ENCODE measurements at places on chromosomes 6 and 20. TPM values are rescaled to one million over a fixed set of nuclear protein-coding genes. Genes with fewer than 3 reads are reported as not detected.

- no peaks in the 10 kb centered on the region for H3K36me3 ChIP-seq
- H3K27me3 ChIP-seq: no peaks in the 10 kb centered on the region
- H3K4me3 ChIP-seq: no peak overlapping the region
- H3K4me1 ChIP-seq: no peaks in the 10 kb centered on the region
- H3K27ac ChIP-seq: no peak overlapping the region
Measured at GRCh38 chr6:93779086-93779841, 359.9 kb upstream of the EPHA7 start.

GRCh38 chr20:4217349-4217841 lies 202.0 kb upstream of the RNF24 start:
- H3K27ac ChIP-seq: no peak overlapping the region
- H3K4me1 ChIP-seq: no peaks in the 10 kb centered on the region
- no peak for DNase-seq
- H3K27me3 ChIP-seq: peaks cover 7% of the 10 kb centered on the region
- no peak overlapping the region for H3K4me3 ChIP-seq

DNA sequence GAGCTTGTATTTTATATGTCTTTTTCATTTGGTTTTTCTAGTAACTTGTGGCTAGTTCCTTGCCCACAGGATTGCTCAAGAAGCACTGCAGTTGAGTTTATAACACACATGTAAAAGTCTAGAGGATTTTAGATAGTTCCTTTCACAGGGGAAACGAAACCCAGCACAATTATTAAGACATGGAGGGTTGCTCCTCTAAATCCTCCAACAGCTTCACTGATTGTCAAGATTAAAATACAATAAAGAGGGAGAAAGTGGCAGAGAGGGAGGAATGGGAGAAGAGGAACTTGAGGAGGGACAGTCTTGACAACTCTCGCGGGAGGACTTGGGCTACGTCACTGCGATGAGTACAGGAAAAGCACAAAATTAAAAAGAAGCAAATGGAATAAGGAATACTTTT lies 9.7 kb upstream of the TBC1D7 start:
- no peaks in the 10 kb centered on the region for H3K36me3 ChIP-seq
- no peak for DNase-seq
- no peak overlapping the region for H3K4me3 ChIP-seq
- H3K4me1 ChIP-seq: no peaks in the 10 kb centered on the region
- no peak overlapping the region for H3K27ac ChIP-seq

DNA sequence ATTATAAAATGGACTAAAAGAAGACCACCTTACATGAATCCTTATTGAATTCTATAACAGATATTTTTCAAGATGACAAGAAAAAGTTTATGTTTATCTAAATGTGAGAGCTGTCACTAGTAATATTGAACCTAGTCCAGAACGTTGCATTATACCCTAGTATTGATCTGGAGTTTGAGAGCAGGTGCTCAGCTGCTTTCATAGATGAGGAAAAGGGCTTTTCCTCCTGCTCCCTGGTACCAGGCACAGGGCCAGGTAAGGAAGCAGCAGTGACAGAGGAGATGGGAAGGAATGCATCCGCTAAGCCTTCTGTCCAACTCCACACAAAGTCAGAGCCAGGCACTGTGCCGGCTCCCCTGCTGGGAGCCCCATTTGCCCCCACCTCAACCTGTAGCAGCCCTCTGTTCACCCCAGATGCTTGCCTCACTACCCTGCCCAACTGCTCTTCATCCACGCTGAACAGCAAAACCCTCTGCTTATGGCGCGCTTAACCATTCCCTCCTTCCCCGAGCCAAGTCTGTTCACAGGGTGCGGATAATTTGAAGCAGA lies 393.1 kb downstream of the FRK start:
- no peaks in the 10 kb centered on the region for H3K4me1 ChIP-seq
- no peak overlapping the region for H3K27ac ChIP-seq
- DNase-seq: no peak
- no peaks in the 10 kb centered on the region for H3K27me3 ChIP-seq
- no peak overlapping the region for H3K4me3 ChIP-seq
- no peaks in the 10 kb centered on the region for H3K36me3 ChIP-seq

DNA sequence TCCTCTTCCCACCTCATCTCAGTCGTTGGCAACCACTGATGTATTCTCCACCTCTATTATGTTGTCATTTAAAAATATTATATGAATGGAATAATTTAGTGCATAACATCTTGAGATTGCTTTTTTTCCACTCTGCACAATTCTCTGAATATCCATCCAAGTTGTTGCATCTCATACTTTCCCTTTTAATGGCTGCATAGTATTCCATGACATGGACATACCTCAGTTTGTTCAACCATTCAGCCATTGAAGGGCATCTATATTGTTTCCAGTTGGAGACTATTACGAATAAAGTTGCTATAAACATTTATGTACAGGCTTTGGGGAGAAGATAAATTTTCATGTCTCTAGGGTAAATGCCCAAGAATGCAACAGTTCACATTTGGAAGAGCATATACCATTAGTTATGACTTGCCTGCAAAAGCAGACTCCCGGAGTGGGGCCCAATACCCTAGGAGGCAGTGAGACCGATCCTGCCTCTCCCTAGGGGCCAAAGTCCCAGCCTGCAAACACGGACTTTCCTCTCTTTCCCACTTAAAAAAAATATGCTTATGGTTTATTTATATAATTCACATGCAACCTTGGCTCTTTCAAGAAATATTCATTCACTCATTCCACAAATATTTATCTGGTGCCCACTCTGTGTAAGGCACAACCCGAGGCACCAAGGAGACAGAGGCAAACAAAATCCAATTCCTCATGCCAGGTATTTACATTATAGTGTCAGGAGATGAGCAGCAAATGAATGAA lies 227.0 kb upstream of the PMEPA1 start:
- no peak overlapping the region for H3K4me3 ChIP-seq
- DNase-seq: no peak
- no peak overlapping the region for H3K27ac ChIP-seq

- peak; percentile 44 for DNase-seq
- H3K36me3 ChIP-seq: no peaks in the 10 kb centered on the region
- no peaks in the 10 kb centered on the region for H3K4me1 ChIP-seq
- H3K4me3 ChIP-seq: no peak overlapping the region
Measured at GRCh38 chr6:170086639-170087420, 204.0 kb downstream of the DLL1 start.

SMIM29 gene
- 22.8 TPM for total RNA-seq

AIF1 gene
- total RNA-seq: 54.1 TPM

SAMD5 gene
- total RNA-seq: 0.80 TPM
